GM23248 (cell line): ENCODE measurements at places on chromosomes 7 and 10. TPM values are rescaled to one million over a fixed set of nuclear protein-coding genes. Genes with fewer than 3 reads are reported as not detected.

DNA sequence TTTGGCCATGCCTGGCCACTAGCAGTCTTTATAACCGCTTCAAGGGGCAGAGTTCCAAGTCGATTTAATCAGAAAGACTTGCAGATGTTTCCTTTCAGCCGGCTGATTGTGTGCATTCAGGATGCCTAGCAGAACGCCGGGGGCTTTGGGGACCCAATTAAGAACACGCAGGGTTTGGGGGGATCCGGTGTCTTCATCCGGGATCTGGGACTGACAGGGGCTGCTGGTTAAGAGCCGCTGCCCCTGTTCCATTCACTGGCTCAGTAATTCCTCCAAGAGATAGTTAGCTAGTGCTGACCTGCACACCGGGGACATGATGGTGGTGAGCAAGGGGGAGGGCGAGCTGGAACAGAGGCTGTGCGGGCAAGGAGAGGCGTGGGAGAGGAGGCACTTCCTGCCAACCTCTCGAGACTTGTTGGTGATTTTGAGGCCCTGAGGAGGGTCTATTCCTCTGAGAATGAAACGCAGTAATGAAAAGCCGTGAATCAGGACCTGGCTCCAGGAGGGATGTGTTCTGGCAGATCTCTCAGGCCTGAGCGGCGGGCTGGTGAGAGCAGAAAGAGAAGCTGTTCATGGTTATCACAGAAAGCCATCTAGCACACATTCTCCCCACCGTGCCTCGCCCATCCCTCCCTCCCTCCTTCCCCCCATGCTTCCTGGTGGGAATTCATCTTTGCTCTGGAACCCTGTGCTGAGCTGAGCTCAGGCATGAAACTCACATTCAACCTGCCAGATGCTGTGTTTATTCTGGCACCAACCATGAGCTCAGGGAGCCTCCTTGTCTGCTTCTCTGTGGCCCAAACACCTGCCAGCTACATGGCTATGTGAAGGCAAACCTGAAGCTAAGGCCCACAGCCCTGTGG lies 152.0 kb downstream of the CCDC3 start:
- DNase-seq = no peak

HELLS gene
- 21.8 and 32.3 TPM in 2 replicates for total RNA-seq

DNA sequence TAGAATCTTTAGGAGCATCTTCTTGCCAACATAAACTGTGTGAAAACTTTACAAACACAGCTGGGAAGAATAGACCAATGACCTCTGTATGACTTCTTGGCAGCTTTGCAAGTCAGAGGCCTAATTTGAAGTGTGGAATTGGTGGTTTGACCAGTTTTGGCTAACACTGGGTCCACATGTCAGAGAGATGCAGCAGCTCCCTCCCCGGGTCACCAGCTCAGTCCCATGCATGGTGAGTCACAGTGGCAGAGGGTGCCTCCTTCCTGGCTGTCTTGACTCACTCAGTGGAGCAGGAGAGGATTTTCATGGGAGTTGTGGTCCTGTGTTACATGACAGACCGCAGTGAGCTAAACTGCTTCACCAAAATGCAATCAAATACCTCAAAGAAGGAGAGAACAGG lies 8.2 kb upstream of the STARD3NL start:
- peak; percentile 72 for DNase-seq

EPHA1 gene
- total RNA-seq = not detected in 2 replicates

PALD1 gene
- not detected in 2 replicates for total RNA-seq

SPDYE1 gene
- not detected in 2 replicates for total RNA-seq

- DNase-seq = no peak
These were observed 20.4 kb downstream of the SHH start for GRCh38 chr7:155791836-155792235.

DNA sequence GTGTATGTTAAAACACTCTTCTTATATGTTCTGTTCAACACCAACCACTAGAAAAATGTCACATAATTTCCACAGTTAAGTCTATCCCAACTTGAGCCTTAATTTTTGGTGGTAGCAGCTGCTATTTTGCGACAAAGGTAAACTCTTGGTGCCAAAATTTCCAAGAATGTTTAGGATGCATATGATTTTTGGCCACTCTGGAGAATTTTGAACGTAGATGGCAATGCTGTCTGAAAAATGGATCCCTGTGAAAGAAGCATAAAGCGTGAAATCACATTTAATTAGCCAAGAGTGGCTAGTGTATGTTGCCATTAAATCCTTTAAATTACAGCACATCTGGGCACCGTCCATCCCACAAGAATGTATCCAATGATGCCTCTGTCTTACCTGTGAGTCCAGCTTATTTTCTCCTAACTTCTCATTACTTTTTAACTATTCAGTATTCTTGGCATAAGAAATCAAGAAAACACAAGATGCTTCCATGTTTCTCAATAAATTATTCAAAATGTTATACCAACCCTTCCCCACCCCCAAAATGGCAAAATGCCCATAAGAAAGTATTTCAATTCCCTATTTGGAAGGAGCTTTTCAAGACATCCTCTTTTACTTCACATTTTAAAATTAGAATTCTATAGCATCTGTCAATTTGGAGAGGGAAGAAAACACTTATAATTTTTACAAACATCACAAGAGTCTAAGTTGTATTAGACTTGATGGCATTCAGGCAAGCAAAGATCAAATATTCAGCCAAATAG lies 12.4 kb downstream of the PTPRZ1 start:
- no peak for DNase-seq

DNA sequence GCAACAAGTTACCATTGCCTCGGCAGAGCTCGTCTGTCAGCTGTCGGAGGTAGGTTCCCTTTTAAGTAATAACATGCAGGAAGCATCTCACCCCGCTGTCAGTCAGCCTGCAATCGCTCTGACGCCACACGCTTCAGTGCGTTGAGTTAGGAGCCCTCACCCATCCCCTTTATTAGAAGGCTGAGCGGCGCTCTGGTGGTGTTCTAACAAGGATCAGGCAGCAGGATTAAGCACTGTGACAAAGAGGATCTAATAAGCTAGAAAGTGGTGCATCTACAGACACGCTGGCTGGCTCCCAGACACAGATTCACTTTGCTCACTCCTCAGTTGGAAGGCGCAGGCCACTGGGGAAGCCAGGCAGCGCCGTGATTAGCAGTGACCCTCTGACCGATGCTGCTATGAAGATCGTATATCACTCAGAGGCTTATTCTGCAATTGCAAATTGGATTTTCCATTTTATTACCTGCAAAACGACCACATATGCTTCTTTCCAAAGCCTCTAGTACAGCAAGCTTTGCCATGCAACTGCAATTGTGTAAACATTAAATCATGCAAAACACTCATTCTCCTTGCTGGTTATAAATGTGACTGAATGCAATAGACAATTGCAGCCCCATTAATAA lies 117.7 kb downstream of the RSU1 start:
- no peak for DNase-seq

GRCh38 chr7:121456015-121456414 lies 59.9 kb upstream of the FAM3C start:
- DNase-seq = no peak

GRCh38 chr10:125134916-125135770 lies 25.2 kb downstream of the CTBP2 start:
- no peak for DNase-seq

CALY gene
- 0.86 TPM in 1 of 2 replicates, not detected in the other for total RNA-seq

- no peak for DNase-seq
These were observed 136.4 kb upstream of the ITGB1 start for GRCh38 chr10:33094263-33095051.

DNA sequence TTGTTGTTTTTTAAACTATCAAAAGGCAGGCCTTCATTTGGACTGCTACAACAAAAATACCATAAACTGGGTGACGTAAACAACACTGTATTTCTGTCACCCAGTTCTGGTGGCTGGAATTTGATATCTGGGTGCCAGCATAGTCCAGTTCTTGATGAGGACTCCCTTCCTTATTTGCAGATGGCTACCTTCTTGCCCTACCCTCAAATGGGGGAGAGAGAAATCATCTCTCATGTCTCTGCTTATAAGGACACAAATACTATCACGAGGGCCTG lies 25.2 kb downstream of the ACTA2 start:
- DNase-seq = no peak

SLC18A3 gene
- not detected in 2 replicates for total RNA-seq

CPN1 gene
- not detected in 2 replicates for total RNA-seq

DNA sequence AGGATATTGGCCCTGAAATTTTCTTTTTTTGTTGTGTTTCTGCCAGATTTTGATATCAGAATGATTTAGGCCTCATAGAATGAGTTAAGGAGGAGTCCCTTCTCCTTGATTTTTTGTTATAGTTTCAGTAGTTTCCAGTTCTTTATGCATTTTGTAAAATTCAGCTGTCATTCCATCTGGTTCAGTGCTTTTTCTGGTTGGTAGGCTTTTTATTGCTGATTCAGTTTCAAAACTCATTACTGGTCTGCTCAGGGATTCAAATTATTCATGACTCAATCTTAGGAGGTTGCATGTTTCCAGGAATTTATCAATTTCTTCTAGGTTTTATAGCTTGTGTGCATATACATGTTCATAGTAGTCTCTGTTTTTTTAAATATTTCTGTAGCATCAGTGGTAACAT lies 10.1 kb upstream of the TMEM196 start:
- DNase-seq = no peak

- DNase-seq = no peak
These were observed 79.5 kb downstream of the CACNA2D1 start for GRCh38 chr7:82364048-82364447.

GRCh38 chr7:105278973-105279687 lies 109.6 kb downstream of the SRPK2 start:
- DNase-seq = peak; percentile 39

SPDYE11 gene
- total RNA-seq = not detected in 2 replicates

GRCh38 chr10:98128802-98129201 lies 5.7 kb upstream of the R3HCC1L start:
- DNase-seq = no peak

DNA sequence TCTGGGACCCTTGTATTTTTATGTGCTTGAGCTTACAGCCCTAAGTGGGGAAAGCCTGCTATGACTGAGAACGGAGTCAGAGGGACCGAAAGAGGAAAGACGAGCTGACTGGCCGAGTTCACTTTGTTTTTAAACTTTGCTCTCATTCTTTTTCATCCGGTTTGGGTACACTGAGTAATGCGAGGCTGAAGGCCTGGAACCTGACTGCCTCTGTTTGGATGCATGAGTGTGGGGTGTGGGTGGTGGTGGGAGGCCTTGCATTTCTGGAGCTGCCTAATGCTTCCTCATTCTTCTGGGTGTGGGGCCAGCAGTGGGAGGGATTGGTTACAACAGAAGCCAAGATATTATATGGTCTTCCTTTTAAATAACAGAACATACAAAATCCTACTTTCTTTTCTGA lies 155.5 kb downstream of the BUB3 start:
- DNase-seq = peak; percentile 67

- DNase-seq = no peak
These were observed 132.1 kb upstream of the DPP6 start for GRCh38 chr7:153920126-153920525.

- DNase-seq = no peak
These were observed 32.3 kb upstream of the SHH start for GRCh38 chr7:155844526-155844925.

NPM3 gene
- 62.0 and 69.6 TPM in 2 replicates for total RNA-seq

PRLHR gene
- not detected in 2 replicates for total RNA-seq

SEMA3C gene
- 612 and 756 TPM in 2 replicates for total RNA-seq

- DNase-seq = peak; percentile 68
These were observed 4.2 kb upstream of the RPEL1 start for GRCh38 chr10:103241262-103242011.

DNA sequence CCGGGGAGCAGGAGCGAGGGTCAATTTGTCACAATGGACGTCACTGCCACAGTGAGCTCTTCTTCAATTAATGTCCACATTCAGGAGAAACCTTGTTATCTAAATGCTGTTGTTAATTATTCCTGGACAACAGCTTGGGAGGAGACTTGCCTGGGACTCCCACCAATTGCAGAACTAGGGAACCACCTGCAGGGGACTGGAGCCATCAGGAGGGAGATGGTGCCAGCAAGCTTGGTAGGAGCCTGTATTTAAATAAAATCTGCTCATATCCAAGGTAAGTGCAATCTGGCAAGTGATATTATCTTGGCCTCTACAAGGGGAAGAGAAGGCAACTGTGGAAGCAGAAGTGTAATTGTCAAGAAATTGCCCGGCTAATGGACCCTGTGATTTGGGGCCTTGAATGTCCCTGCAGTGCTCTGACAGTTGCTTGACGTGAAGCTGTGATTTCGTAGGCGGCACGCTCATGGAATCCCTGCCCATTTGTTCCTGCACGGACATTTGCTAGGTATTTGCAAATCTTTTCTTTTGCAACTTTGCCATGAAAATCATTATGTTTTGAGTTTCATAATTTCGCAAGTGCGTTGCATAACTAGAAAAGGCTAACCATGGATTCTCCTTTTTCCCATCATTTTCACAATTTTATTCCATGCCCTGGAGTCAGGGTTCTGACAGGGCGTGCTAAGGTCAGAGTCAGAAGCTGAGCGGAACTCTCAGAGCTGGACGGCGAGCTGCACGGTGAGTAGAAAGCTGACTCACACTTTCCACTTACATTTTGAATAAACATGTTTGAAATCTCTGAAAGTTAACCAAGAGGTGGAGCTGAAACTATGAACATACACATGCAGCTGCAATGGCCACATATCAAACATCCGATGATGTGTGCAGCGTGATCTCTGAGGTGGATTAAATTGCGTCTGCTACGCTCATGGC lies 84.9 kb upstream of the TCERG1L start:
- DNase-seq = peak; percentile 2

DNA sequence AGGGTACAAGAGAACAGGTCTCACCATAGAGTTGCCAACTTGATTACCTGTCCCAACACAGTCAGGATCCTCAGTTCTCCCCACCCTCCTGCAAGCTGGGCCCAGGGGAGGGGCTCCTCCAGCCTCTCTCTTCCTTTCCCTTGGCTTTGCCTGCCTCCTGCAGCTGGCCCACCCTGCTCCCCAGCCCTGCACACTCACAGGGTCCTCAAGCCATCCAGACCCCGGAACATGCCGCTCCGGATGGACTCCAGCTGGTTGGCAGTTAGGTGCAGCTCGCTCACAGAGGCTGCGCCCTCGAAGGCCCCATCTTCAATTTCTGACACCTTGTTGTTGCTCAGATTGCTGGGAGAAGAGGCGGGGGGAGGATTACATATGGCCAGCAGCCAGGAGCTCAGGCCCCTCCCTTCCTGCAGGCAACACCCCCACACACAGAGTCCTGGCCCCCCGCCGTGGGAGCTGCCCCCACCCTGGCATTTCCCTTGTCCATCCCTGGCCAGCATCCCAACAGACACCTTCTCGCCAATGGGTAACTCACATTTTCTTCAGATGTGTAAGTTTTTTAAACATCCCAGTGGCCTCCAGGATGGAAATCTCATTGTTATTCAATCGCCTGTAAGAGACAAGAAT lies 139.2 kb downstream of the SLIT1 start:
- no peak for DNase-seq

DNA sequence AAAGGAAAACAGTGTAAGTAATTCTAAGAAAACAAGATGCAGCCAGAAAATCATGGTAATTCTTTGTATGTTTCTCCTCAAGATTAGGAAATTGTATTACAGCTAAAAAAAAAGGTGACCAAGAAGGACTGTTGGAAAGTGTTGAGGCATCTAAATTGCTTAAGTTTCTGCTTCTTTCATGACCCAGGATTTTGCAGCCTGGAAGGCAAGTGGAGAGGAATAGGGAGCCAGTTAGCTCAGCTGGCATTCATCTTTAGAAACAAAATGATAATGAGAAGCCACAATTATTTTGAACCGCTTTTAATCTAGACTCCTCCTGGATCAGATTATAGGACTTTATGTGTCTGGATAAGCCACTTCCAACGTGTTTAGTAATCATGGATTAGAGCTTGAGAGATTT lies 56.8 kb upstream of the TMEM229A start:
- no peak for DNase-seq

- no peak for DNase-seq
These were observed 20.6 kb upstream of the GDI2 start for GRCh38 chr10:5833814-5834213.

GRCh38 chr7:99928994-99929729 lies at the start of gene GJC3:
Gene GJC3 (minus strand): TSS chr7:99929620. CDS start chr7:99929620, 0 bp downstream.
- DNase-seq = peak; percentile 78

TRPV5 gene
- not detected in 2 replicates for total RNA-seq
